NCI-H187 (cell line): ENCODE measurements at places on chromosomes 12 and 14.

DNA sequence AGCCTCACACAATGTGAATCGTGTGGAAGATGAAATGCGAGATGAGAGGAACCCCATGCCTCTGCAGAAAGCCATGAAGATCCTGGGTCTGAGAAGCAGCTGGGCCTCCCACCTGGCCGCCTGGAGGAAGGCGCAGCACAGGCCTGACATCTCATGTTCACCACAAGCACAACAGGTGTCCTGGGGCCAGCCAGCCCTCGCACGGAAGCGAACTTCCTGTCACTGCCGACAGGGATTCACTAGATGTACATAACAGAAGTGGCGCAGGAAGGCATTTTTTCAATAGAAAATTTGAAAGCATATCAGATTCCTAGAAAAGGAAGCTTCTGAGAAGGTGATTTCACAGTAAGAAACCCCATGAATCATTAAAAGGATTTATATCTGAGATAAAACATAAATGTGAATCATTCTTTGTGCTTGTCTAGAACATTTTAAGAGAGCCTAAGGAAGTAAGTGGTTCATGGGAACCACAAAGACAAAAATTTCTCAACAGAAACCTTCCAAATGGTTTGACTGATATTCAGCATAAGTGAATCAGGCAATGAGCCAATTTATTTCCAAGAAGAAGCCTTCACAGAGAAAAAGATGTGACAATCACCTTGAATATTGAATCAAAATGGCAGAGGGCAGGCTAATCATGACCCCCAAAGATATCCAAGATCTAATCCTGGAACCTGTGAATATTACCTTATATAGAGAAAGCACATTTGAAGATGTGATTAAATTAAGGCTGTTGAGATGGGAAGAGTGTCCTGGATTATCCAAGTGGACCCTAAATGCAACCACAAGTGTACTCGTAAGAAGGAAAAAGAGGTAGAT is 311.9 kb downstream of the DUSP6 start:
- DNase-seq, result no peak

- DNase-seq, result no peak
Measured at GRCh38 chr14:52649511-52649910, 45.8 kb downstream of the ERO1A start.

- DNase-seq, result no peak
Measured at GRCh38 chr14:56004786-56005185, 113.4 kb upstream of the PELI2 start.

GRCh38 chr14:68578597-68578996 is 214.3 kb downstream of the ZFP36L1 start:
- no peak for DNase-seq

DNA sequence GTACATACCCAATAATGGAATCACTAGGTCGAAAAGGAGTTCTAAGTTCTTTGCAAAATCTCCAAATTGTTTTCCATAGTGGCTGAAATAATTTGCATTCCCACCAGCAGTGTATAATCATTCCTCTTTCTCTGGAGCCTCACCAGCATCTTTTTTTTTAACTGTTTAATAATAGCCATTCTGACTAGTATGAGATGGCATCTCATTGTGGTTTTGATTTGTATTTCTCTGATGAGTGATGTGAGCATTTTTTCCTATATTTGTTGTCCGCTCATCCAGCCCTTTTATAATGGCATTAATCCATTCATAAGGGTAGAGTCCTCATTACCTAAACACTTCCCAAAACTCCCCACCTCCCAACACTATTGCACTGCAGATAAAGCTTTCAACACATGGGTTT is 278.3 kb downstream of the SEC23A start:
- no peak for DNase-seq

DNA sequence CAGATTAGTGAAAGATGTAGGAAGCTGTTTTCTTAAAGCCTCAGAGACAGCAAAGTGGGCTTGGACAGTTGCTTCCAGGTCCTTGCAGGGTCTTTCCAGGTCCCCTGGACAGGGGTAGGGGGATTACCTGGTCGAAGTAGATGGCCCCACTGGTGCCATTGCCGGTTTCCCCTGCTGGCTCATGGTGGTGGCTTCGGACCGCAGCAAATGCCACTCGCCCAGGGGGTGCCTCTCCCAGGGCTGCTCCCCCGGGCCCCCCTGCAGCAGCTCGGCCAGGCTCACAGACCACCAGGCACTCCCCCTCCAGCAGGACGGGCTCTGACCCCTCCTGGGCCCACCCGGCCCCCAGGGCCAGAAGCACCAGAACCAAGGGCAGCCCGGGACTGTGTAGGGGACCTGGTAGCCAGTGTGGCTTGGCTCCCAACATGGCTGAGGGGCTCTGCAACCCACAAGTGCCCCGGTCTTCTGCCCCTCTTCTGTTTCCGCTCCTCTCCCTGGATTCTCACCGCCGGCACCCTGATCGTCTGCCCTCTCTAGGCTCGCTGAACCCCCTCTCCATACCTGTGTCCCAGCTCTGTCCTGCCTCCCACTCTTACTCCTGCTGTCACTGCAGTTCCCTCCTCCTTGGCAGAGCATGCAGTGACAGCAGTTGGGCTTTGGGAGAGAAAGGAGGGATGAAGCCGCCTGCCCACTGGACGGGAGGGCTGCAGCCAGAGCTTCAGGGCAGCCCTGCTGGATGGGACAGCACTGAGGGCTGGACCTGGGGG is 657 bp downstream of the CBLN3 start:
- DNase-seq, result no peak

DNA sequence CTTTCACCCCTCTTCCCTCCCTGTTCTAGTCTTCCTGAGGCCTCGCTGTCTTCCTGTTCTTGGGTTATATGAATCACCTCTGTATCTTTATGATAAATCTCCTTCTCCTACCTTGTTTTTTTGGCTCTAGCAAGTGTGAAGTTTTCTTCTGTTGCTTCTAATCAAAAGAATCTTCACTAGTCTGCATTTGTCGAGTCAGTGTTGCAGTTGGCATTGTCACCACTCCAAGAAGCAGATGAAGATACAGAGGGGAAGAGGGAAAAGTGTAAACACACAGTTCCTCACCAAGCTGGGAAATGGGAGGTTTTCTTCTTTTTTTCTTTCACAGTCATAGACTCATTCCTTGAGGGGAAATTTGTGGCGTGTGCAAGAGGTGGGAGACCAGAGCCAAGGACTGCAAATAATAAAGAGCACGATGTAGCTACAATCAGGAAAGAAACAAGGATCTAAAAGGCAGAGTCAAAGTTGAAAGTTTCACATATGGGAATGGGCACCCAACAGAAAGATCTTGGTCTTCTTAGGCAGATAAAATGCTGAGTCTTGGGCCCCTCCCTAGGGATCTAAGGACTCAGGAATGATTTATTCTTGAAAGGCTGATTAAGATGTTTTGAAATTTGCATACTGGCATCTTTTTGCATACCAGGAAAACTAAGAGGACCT is 22.2 kb upstream of the PRICKLE1 start:
- no peak for DNase-seq

DNA sequence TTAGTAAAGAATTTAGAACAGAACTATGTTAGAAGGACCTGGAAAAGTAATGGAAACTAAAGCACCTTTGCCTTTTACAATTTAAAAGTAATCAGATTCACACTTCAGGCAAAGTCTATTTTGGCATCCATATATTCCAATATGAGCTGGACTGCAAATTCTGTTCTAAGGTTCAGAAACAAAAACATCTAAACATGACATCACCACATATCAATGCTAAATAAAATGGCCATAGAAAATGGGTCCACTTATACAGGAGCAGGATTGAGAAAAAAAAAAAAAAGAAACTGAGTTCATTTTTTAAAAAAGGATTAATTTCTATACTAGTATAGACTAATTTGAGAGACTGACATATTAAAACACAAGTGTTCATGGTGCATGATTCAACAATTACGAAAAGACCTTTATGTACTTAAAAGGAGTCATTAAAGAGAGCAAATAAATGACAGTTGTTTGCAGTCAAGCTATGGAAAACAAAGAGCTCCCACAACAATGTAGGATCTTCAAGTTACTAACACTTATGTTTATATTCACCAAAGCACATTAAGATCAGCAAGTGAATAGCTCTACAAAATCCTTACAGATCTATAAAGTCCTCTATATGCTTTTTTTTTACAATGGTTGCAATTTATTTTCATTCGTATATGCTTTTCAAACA is 45.7 kb downstream of the DICER1 start:
- no peak for DNase-seq

DNA sequence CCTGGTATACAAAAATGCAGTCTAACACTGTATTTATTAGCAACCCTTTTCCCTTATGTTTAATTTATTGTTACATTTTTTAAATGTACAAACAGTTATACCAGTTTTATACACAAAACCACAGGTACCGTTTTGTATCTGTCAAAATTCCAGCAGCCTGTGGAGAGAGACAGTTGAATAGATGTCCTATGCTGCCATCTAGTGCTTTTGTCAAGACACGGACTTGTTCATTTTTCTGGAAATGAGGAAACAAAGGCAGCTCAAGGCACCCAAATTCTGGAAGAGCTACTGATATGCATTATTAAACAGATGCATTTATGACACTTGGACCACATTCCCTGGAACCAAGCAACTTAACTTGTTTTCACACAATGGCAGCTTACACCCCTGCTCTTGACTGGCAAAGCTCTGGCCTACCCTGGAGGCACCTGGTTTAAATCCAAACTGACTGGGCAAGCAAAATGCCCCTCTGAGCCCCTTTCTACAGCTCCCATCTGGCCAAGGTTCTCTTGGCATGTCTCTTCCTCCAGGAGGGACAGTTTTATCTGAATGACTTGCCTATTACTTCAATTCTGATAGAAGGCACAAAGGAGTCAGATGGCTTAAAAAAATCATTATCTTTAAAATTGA is 286.9 kb upstream of the PRKD1 start:
- DNase-seq, result peak; percentile 8

GRCh38 chr12:130663514-130663913 is 52.6 kb downstream of the RIMBP2 start:
- DNase-seq, result no peak

DNA sequence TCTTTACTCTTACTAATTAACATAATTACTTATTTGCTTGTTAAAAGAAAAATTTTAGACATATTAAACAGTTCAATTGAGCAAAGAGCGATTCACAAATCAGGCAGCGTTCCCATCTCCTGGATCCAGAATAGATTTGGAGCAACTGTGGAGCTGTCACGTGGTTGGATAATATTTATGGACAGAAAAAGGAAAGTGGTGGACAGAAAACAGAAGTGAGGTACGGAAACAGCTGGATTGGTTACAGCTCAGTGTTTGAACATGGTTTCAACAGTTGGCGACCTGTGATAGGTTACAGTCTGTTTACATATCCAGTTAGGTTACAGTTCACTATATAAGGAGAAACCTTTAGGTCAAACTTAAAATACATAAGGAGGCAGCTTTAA is 19.7 kb upstream of the FAM234B start:
- no peak for DNase-seq

- DNase-seq, result no peak
Measured at GRCh38 chr12:27236498-27236897, 7.6 kb upstream of the STK38L start.
